Thyroid gland (tissue), 4 donors: ENCODE measurements at places on chromosomes 5 and 9. TPM values are rescaled to one million over a fixed set of nuclear protein-coding genes. Genes with fewer than 3 reads are reported as not detected.

GRCh38 chr5:13278148-13278547 lies 666.3 kb downstream of the DNAH5 start:
- no peak for DNase-seq
- H3K27me3 ChIP-seq: no peaks in the 10 kb centered on the region
- no peaks in the 10 kb centered on the region for H3K36me3 ChIP-seq
- H3K4me3 ChIP-seq: no peak overlapping the region
- H3K4me1 ChIP-seq: no peaks in the 10 kb centered on the region

DNA sequence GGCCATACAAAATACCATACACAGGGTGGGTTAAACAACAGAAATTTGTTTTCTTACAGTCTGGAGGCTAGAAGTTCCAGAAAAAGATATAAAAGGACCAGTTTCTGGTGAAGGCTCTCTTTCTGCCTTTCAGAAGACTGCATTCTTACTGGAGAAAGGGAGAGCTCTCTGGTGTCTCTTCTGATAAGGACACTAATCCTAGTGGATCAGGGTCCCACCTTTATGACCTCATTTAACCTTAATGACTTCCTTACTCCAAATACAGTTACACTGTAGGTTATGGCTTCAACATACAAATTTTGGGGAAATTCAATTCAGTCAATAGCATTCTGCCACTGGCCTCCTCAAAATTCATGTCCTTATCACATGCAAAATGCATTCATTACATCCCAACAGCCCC lies 351.9 kb upstream of the POU5F2 start:
- H3K4me1 ChIP-seq: no peaks in the 10 kb centered on the region
- H3K4me3 ChIP-seq: no peak overlapping the region
- H3K36me3 ChIP-seq: no peaks in the 10 kb centered on the region
- no peaks in the 10 kb centered on the region for H3K27me3 ChIP-seq
- no peak overlapping the region for H3K27ac ChIP-seq

GRCh38 chr5:124309241-124309980 lies 437.0 kb downstream of the ZNF608 start:
- peaks cover 10% of the 10 kb centered on the region for H3K4me1 ChIP-seq
- no peak overlapping the region for H3K4me3 ChIP-seq
- peak; percentile 9 for DNase-seq
- no peak overlapping the region for H3K27ac ChIP-seq

- H3K27ac ChIP-seq: no peak overlapping the region
- H3K27me3 ChIP-seq: no peaks in the 10 kb centered on the region
- H3K36me3 ChIP-seq: no peaks in the 10 kb centered on the region
- DNase-seq: no peak
- H3K4me1 ChIP-seq: no peaks in the 10 kb centered on the region
- H3K4me3 ChIP-seq: no peak overlapping the region
These were observed 59.0 kb upstream of the ZBTB43 start for GRCh38 chr9:126745574-126746411.

DNA sequence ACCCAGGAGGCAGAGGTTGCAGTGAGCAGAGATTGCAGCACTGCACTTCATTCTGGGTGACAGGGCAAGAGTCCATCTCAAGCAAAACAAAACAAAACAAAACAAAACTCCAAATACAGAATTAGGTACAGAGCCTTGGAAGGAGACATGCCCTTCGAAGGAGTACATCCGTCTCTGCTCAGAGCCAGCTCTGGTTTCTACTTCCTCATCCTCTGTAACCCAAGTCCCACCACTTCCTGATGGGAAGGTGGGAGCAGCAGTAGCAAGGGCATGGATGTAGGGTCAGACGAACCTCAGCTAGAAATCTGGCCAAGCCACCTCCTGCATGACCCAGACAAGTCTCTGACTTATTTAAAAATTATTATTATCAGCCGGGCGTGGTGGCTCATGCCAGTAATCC lies 16.5 kb upstream of the STXBP1 start:
- no peaks in the 10 kb centered on the region for H3K27me3 ChIP-seq
- no peak for DNase-seq
- H3K4me1 ChIP-seq: no peaks in the 10 kb centered on the region
- no peak overlapping the region for H3K27ac ChIP-seq
- no peaks in the 10 kb centered on the region for H3K36me3 ChIP-seq
- H3K4me3 ChIP-seq: no peak overlapping the region

GRCh38 chr9:124721109-124721906 lies 49.8 kb downstream of the NR6A1 start:
- no peak for DNase-seq
- H3K4me3 ChIP-seq: no peak overlapping the region
- no peaks in the 10 kb centered on the region for H3K36me3 ChIP-seq
- peaks cover 26% of the 10 kb centered on the region for H3K4me1 ChIP-seq

DNA sequence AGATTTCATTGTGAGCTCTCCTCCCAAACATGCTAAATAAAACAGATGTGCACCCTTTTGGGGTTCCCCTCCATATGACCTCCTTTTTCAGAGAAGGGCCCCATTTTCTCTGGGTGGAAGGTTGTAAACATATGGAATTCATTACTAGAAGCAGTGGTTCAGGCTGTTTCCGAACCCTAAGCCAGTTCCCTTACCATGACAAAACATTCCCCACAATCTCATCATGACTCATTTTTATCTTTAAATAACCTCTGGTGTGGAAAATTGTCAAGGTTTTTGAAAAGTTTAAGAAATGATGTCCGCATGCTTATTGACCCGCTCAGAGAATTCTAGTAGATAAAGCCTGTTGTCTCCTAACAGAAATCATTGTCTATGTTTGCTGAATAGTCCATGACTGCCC lies 127.3 kb upstream of the PIK3R1 start:
- no peak overlapping the region for H3K27ac ChIP-seq
- no peak overlapping the region for H3K4me3 ChIP-seq
- no peaks in the 10 kb centered on the region for H3K4me1 ChIP-seq
- no peak for DNase-seq

GRCh38 chr5:82335806-82336205 lies 57.7 kb upstream of the RPS23 start:
- H3K4me3 ChIP-seq: no peak overlapping the region
- no peak for DNase-seq
- H3K27me3 ChIP-seq: no peaks in the 10 kb centered on the region
- no peaks in the 10 kb centered on the region for H3K4me1 ChIP-seq

GRCh38 chr5:11491404-11492075 lies 412.7 kb downstream of the CTNND2 start:
- H3K36me3 ChIP-seq: no peaks in the 10 kb centered on the region
- no peak for DNase-seq
- no peak overlapping the region for H3K4me3 ChIP-seq
- H3K4me1 ChIP-seq: no peaks in the 10 kb centered on the region

GRCh38 chr9:77968506-77968905 lies 63.1 kb downstream of the GNAQ start:
- no peaks in the 10 kb centered on the region for H3K27me3 ChIP-seq
- no peak overlapping the region for H3K27ac ChIP-seq
- DNase-seq: no peak
- H3K4me1 ChIP-seq: peaks cover 8% of the 10 kb centered on the region
- H3K36me3 ChIP-seq: no peaks in the 10 kb centered on the region
- H3K4me3 ChIP-seq: no peak overlapping the region

DNA sequence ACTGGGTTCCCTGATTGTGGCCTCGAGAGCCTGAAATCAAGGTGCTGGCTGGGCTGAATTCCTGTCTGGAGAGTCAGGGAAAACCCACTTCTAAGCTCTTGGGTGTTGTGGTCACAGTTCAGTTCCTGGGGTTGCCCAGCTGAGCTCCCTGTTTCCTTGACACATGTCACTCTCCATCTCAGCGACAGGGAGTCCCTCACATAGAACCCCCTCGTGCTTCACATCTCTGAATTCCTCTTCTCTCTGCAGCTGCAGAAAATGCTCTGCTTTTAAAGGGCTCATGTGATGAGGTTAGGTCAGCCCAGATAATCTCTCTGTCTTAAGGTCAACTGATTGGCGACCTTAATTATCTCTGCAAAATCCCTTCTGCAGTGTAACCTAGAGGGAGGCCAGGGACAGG lies 53.5 kb upstream of the NFIL3 start:
- H3K4me1 ChIP-seq: no peaks in the 10 kb centered on the region
- H3K27me3 ChIP-seq: no peaks in the 10 kb centered on the region
- H3K4me3 ChIP-seq: no peak overlapping the region

- H3K4me1 ChIP-seq: peaks cover 16% of the 10 kb centered on the region
- H3K36me3 ChIP-seq: no peaks in the 10 kb centered on the region
- no peak overlapping the region for H3K27ac ChIP-seq
- no peak overlapping the region for H3K4me3 ChIP-seq
- no peak for DNase-seq
These were observed 21.0 kb downstream of the CAMSAP1 start for GRCh38 chr9:135886147-135886981.

DNA sequence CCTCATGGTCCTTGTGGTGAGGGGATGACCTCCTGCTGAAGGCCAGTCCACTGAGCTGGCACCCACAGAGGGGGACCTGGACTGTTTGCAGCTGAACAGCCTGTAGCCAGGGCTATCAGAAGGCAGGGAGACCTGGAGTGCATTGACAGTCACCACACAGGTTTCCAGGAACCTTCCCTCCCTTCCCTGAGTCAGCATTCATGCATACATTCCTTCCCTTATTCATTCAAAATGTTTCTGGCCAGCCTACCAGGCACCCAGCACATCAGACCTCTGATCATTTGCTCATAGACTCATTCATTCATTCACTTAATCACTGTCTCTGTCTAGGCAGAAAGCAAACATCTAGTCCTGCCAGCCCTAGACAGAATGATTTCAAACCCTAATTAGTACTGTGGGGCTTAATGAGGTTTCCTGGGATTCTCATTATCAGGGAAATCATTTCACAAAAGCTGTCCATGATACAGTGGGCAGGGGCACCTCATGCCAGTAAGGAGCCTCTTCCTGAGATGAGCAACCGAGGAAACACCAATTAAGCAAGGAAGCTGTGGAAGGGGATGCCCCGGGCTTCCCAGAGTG lies 110.1 kb upstream of the PPP1R26 start:
- H3K27me3 ChIP-seq: no peaks in the 10 kb centered on the region
- H3K4me1 ChIP-seq: no peaks in the 10 kb centered on the region
- no peak for DNase-seq
- no peak overlapping the region for H3K27ac ChIP-seq

DNA sequence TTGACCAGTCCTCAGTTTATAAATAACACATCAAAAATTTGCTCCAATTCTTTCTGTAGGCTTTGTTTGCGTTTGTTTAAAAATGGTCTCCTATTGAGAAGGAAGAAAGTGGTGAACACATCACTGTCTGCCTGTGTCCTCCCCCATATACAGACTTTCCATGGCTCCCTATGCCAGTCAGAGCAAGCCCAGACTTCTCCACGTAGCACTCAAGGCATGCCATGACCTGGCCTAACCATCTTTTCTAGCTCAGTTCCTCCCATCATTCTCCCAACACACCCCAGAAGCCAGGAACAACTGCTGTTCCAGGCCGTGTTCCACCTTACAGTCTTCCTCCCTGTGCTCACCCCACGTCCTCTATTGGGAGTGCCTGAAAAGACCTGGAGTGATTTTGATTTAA lies 129.6 kb upstream of the ZNF618 start:
- no peak overlapping the region for H3K27ac ChIP-seq
- H3K4me1 ChIP-seq: no peaks in the 10 kb centered on the region
- no peak overlapping the region for H3K4me3 ChIP-seq
- DNase-seq: no peak

GRCh38 chr5:150014456-150014855 lies 13.9 kb downstream of the HMGXB3 start:
- no peaks in the 10 kb centered on the region for H3K4me1 ChIP-seq
- H3K4me3 ChIP-seq: no peak overlapping the region
- H3K27ac ChIP-seq: no peak overlapping the region
- DNase-seq: no peak
- H3K36me3 ChIP-seq: peaks cover 55% of the 10 kb centered on the region

DNA sequence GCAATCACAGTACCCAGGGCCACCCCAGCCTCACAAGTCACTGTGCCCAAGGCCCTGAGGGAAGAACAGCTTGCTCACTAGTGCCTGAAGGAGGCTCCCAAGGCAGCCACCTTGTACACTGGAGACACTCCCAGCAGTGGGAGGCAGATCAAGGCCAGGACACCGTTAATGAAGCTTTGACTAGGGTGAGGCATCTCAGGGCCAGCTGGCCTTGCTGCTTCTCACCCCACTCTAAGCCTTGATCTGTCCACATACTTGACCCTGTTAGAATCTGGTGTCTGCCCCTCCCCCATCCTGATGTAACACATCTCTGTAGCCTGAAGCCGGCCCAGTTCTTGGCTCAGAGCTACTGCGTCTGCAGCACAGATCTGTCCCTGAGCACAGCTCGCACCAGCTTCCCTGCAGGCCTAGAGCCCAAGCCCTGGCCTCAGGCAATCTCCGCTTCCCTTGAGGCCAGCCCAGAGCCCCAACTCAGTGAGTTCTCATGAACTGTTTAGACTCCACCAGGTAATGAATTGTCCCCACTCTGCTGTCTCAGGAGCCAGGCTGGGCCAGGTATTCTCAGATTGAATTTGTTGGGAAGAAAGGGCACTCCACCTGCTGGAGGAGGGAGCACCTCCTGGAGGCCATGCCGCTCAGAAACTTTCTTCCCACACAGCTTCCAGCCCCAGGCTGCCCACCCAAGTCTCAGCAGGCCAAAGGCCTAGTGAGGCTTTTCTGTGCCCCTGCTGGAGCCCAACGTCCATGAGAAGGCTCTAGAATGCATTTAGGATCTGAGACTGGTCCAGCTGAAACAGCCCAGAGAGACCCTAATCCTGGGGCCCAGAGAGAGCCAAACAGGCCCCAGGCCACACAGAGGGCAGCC lies 13.4 kb upstream of the JADE2 start:
- no peaks in the 10 kb centered on the region for H3K27me3 ChIP-seq
- peak; percentile 61 for DNase-seq
- no peak overlapping the region for H3K4me3 ChIP-seq
- H3K36me3 ChIP-seq: no peaks in the 10 kb centered on the region
- no peak overlapping the region for H3K27ac ChIP-seq
- no peaks in the 10 kb centered on the region for H3K4me1 ChIP-seq

DNA sequence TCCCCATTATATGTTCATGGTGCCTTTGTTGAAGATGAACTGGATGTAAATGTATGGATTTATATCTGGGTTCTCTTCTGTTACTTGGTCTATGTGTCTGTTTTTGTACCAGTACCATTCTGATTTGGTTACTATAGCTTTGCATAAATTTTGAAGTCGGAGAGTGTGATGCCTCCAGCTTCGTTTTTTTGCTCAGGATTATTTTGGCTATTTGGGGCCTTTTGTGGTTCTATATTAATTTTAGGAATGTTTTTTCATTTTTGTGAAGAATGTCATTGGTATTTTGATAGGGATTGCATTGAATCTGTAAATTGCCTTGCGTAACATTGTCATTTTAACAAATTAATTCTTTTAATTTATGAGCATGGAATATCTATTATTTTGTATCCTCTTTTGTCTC lies 36.6 kb upstream of the ZNF366 start:
- no peaks in the 10 kb centered on the region for H3K36me3 ChIP-seq
- no peaks in the 10 kb centered on the region for H3K27me3 ChIP-seq

DNA sequence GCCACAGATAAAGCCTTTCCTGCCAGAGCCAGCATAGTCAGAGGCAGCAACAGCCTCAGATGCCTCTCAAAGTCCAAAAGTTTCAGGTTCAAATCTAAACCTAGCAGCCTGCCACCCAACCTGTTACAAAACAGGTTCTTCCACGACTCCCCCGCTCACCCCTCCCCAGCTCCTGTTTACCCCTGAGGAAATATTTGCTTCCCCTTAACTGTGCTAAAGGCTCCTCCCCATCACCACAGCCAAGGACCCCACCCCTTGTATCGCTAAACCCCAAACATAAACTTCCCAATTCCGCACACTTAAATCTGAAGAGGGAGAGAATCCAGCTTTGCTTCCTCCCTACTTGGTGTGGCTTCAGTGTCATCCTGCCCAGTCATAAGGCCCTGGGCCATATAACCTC lies 15.4 kb upstream of the VDAC1 start:
- H3K4me1 ChIP-seq: no peaks in the 10 kb centered on the region
- DNase-seq: no peak
- no peaks in the 10 kb centered on the region for H3K36me3 ChIP-seq

STKLD1 gene
- 1.6 TPM for total RNA-seq

OBP2B gene
- total RNA-seq: not detected

PPP3R2 gene
- not detected for total RNA-seq

GTF3C5 gene
- total RNA-seq: 60.7 TPM
